ENCODE measurements at places on chromosomes 6 and 20.

DNA sequence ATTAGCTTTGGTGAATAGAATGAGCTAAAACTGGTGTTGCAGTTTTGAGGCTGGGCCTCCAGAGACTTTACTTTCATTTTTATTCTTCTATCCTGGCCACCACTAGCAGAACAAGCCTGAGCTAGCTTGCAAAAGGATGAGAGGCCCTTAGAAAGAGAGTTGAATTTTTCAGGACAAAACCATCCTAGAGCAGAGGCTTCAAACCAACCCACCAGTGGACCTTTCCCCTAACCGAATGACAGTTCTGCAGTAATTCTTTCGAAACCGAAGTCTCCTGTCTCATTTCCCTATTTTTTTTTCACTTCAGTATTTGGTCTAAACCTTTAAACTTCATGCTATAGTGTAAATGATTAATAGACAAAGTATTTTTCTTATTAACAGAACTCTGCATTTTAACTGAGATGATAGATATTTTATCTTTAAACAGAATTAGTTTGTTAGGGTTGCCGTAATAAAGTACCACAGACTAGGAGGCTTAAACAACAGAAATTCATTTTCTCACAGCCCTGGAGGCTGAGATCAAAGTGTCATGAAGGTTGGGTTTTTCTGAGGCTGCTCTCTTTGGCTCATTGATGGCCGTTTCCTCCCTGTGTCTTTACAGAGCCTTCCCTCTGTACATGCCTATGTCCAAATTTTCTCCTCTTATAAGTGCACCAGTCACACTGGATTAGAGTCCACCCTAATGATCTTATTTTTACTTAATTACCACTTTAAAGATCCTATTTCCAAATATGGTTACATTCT, 80.6 kb upstream of the PAK5 start:
- no peak for DNase-seq

- DNase-seq, result no peak
Measured at GRCh38 chr20:52817511-52817910, 154.6 kb upstream of the TSHZ2 start.

GRCh38 chr6:149906405-149906804, 8.5 kb upstream of the RAET1E start:
- DNase-seq, result no peak

DNA sequence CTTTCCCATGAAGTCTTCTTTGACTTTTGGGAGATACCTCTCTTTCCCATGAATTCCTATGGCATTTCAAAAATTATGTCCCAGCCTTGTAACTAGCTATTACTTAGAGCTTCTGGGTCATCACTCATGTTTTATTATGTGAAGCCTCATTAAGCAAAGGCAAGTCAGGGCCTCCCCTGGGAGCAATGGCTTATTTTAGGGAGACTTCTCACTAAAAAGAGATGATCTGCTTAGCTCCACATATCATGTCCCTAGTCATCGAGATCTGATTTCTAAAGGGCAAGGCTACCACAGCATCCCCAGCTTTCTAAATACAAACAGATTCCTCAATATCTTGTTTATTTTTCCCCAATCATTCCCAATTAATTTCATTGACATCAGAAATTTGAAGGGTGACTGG, 154.0 kb upstream of the MANEA start:
- DNase-seq, result no peak

DNA sequence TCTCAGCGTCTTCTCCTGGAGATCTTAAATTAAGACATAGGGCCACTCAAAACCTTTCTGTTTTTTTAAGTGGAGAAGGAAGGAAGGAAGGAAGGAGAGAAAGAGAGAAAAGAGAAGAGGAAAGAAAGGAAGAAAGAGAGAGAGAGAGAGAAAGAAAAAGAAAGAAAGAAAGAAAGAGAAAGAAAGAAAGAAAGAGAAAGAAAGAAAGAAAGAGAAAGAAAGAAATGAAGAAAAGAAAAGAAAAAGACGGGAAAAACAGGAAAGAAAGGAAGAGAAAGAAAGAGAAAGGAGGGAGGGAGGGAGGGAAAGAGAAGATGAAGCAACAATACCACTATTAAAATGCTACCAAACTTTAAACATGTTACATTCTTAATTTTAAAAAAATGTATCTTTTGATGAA, 336.5 kb upstream of the ARID1B start:
- no peak for DNase-seq

GRCh38 chr6:25419879-25420278, 140.7 kb downstream of the CARMIL1 start:
- no peak for DNase-seq

- no peak for DNase-seq
Measured at GRCh38 chr6:75084872-75085381, 120.9 kb downstream of the COL12A1 start.

DNA sequence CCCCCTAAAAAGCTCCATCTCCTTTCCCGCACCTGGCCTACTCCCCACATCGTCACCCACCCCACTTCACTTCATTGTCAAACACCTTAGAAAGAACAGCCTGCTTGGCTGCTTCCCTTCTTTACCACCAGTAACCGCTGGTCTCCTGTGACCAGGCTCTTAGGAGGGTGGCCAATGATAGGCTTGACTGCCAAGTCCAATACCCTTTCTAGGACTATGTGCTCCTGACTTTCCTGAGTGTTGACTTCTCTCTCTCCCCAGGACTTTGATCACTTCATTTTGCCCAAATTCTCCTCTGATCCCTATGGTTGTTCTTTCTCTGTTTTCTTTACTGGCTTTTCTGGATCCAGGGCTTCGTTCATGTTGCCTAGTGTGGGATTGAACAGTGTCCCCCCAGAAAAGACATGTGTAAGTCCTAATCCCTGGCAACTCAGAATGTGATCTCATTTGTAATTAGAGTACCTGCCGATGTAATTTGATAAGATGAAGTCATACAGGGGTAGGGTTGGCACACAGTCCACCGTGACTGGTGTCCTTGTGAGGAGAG, 254.0 kb downstream of the GMDS start:
- no peak for DNase-seq

GRCh38 chr20:41392871-41393704, 26.5 kb upstream of the EMILIN3 start:
- DNase-seq, result peak; percentile 11

- no peak for DNase-seq
Measured at GRCh38 chr6:2594868-2595267, 155.9 kb downstream of the MYLK4 start.

- peak; percentile 8 for DNase-seq
Measured at GRCh38 chr6:104858642-104859041, 1.1 kb downstream of the HACE1 start.

- peak; percentile 4 for DNase-seq
Measured at GRCh38 chr20:33602826-33603590, 59.1 kb upstream of the C20orf144 start.

DNA sequence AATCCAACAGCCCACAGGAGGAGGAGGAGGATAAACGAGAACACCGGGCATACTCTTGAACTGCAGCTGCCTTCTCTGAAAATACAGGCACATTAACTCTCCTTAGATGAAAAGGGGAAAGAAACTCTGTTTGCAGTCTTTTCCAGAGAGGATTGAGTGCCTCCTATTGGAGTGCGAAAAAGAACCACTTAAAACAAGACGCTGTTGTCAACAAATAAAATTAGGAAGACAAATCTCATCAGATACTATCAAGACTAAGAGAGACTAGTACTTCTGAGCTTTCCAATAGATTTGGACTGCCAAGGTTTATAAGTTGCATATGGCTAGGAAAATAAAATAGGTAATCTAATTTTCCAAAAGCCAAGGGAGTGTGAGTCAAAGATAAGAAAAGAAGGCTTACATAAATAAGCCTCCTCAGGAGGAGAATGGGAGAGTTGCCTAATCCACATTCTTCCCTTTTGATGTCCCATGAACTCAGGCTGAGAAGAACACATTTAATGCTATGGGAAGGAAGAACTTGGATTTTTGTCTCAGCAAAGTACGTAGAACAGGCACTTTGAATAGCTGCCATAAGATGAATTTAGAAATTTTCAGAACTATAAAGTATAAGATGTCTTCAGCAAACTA, 154.7 kb downstream of the ARHGAP18 start:
- peak; percentile 89 for DNase-seq

GRCh38 chr20:62917720-62918119, 8.6 kb downstream of the DIDO1 start:
- no peak for DNase-seq

DNA sequence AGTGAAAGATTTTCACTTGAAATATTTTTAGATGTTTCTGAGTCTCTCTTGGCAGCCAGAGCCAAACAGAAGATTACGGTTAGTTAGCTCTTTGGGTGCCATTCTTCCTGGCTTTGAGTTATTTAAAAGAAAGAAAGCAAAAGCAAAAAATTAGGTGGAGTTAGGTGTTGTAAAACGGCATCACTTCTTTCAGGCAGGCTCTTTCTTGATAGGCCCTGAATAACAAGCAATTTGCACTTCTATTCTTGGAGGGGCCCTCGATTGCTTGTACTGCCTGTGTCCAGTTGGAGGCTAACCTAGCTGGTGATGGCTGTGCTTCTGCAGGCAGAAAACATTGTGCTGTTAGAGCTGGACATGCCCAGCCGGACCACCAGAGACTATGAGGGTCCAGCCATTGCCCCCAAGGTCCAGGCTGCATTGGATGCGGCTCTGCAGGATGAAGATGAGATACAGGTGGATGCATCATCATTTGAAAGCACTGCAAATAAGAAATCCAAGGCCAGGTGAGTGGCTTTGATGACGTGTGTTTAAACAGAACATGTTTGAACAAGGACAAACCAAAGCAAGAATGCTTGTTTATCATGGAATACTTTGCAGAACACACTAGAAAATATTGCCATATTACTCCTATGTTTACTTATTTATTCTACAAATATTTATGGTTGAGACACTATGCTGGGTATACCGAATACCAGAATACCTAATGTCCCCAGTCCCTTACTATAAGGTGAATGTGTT, 28.1 kb upstream of the ASXL1 start:
- no peak for DNase-seq

- DNase-seq, result no peak
Measured at GRCh38 chr20:11056414-11056813, 382.6 kb upstream of the JAG1 start.

GRCh38 chr6:5167501-5167900, 82.4 kb downstream of the PPP1R3G start:
- peak; percentile 46 for DNase-seq

DNA sequence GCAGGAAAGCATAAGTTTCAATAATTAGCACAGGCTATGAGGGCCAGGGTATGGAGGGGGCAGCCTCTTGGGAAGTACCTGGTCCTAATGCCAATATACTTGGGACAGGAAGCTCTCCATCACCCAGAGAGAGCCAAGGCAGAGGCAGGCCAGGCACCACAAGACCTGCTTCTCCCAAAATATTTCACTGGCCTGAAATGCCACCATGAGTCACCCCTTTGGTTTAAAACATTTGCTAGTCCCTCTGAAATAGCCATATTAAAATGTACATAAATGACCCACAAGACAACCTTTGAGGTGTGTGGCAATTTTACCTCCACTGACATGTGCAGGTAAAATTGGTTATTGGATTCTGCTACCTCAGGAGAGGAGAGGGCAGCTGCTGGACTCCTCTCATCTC, 23.4 kb upstream of the SCUBE3 start:
- DNase-seq, result no peak
